Amniotic epithelial cell (primary cell): ENCODE measurements at places on chromosomes 13 and 19.

DNA sequence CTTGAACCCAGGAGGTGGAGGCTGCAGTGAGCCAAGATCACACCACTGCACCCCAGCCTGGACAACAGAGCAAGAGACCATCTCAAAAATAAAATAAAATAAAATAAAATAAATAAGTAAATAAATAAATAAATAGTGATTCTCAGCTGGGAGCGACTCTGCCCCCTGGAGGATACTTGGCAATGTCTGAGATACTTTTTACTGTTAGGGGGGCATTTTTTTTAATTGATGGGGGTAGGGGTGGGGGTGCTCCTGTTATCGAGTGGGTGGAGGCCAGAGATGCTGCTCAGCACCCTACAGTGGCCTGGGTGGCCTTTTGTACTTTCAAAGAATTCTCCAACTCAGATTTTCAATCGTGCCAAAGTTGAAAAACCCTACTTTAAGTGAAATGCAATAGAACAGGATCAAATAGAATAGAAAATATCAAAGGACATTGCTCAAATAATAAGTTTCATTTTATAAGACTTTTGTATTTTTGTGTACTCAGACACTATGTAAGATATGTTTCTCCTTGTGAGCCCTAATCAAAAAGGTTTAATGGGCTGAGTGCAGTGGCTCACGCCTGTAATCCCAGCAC, 7.1 kb upstream of the CLPP start:
- DNase-seq, result no peak

GRCh38 chr13:112880976-112881540, 88.0 kb upstream of the MCF2L start:
- DNase-seq, result no peak

GRCh38 chr19:41265395-41266153, 1.4 kb downstream of the HNRNPUL1 start:
- DNase-seq, result peak; percentile 57

GRCh38 chr19:10852941-10853340, 4.7 kb downstream of the C19orf38 start:
- no peak for DNase-seq

GRCh38 chr13:49859560-49859959, 67.1 kb upstream of the KPNA3 start:
- peak; percentile 96 for DNase-seq

- DNase-seq, result peak; percentile 85
Observed at GRCh38 chr13:100131863-100132574, 43.1 kb downstream of the PCCA start.

GRCh38 chr13:35838356-35838755, 292.8 kb downstream of the DCLK1 start:
- peak; percentile 53 for DNase-seq

DNA sequence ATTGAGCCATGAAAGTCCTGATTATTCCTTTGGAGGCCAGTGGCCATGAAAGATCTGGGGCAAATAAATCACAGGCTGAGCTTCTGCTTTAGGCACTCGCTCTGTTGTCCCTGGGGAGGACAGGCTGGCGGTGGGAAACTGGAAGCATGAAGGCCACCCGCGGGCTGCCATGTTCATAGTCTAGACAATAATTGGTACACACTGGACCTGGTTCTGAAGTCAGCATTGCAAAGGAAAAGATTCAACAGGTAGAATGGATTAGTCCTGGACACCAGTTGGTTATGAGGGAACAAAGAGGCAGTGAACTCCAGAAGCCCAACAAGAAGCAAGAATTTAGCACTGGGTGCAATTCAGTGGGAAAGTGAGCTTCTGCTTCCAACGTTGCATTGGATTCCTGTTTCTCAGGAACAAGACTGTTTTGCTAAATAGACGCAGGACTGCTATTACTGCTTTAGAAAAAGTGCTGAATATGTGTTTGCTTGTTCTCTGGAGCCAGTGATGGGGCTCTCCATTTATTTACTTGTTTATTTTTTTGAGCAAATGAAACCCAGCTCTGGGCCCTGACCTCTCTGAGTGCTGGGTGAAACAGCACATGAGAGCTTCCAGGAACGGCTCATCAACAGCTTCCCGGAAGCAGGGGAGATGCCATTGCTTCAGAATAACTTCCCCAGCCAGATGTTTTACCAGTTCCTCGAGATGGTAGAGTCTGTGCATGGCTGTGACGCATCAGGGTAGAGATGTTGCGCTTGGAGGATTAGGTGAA, 336.4 kb downstream of the ZNF536 start:
- no peak for DNase-seq

- DNase-seq, result no peak
Observed at GRCh38 chr13:82898586-82898985, 983.7 kb downstream of the SLITRK1 start.

GRCh38 chr13:36072152-36072935, 58.8 kb downstream of the DCLK1 start:
- no peak for DNase-seq

- DNase-seq, result no peak
Observed at GRCh38 chr19:17075864-17076542, 426 bp downstream of the MYO9B start.

DNA sequence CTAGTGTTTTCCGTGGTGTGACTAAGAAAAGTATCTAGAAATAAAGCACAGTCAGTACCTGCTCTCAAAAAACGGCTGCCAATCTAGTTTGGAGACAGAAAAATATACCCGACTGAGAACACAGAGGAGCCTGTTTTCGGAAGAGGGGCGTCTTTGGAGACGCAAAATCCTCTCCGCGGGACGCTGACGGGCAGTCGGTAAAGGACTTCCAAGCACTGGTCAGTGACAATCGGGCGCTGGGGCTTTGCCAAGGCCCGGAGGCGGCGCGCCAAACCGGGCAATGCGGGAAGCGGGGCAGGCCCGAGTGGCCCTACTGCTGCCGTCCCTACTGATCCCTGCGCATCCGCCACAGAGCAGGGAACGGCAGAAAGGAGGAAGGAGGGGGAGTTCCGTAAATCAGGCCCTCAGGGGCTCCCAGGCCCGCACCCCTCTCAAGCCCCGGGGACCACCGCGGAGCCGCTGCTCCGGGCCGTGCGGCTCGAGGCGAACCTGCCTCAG, 588 bp upstream of the DPY19L3 start:
- DNase-seq, result no peak

- peak; percentile 92 for DNase-seq
Observed at GRCh38 chr19:48325265-48325910, at the start of gene EMP3. TSS of gene EMP3 (plus strand) at chr19:48325552. CDS start at chr19:48326845, 1,293 bp downstream.

DNA sequence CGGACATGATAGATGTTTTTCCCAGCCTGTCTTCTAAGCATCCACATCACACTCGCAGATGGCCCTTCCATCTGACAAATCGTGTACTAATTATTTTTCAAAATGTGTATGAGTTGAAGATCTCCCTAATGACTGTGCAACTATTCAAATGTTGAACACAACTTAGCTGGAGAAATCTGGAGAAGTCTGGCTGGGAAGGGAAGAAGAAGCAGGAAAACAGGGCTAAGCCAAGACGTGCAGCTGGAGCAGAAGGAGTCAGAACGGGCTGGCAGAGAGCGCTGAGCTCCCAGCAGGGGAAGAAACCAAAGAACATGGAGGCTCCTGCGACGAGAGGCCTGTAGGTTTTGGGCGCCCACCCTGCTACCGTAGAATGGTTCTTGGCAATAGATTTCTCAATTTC, 13.2 kb upstream of the LATS2 start:
- DNase-seq, result peak; percentile 23

DNA sequence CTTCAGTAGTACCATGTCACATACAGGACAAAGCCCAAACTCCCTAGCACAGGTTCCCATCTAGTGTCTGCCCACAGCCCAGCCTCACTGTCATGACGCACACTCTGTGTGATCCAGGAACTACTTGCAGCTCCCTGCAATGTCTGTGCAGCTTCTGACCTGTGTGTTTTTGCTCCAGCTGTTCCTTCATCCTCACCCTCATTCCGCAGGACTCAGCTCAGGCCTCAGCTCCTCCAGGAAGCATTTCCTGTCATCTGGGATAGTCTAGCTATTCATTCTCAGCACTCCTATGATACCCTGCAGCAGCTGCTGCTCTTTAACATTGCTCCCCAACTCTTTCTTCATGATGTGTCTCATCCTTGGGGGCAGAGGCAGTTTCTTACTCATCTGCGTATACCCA, 56.1 kb downstream of the ENOX1 start:
- peak; percentile 45 for DNase-seq

- DNase-seq, result no peak
Observed at GRCh38 chr19:47020992-47021496, 1.4 kb downstream of the NPAS1 start.

DNA sequence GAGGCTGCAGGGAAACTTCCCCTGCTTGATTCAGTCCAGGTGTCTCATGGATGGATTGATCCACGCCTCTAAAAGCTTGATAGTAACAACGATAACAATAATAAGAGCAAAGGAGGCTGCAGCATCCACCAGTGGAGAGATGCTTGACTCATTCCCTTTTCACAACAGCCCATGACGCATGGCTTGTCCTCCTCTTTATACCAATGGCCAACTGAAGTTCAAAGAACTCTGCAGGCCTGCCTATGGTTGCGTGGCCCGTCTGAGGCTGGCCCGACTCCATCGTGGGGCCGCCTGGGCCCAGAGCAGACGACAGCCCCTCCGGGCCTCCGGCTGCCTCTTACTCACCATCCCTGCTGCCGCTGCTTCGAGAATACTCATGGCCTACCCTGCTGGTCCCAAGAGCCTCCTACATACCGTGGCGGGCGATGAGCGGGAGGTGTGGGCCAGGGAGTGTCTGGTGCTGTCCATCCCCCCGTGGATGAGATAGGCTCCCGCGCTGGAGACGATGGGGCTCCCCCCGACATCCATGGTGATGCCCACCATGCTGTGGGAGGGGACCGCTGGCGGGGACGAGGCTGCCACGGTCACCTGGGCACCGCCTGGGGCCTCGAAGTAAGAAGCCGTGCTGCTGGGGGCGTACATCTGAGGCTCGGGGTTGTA, 61.8 kb upstream of the RANBP3 start:
- DNase-seq, result no peak
